ENCODE measurements at places on chromosomes 13 and 19. TPM values are rescaled to one million over a fixed set of nuclear protein-coding genes. Genes with fewer than 3 reads are reported as not detected.
A peak's percentile ranks its signal among the peaks of the same experiment; 100 is the strongest.

DNA sequence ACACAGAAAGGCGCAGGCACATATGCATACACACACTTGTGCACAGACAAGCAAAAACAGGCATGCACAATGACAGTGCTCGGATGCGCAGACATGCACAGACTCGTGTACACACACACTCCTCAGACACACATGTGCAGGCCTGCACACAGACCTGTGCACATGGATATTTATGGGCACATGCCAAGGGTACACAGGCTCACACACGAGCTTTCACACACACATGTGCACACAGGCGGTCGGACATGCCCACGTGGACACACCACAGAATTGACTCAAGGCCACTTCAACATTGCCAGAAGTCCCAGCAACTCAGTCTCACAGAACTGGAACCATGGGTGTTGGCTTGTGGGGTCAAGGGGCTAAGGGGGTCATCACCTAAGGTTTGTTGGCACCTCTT lies 206.8 kb downstream of the URI1 start:
- H3K36me3 ChIP-seq: no peaks in the 10 kb centered on the region
- no peak overlapping the region for H3K4me3 ChIP-seq
- no peak for DNase-seq
- no peak overlapping the region for H3K27ac ChIP-seq

- no peak overlapping the region for H3K27ac ChIP-seq
- H3K4me3 ChIP-seq: no peak overlapping the region
- peaks cover 14% of the 10 kb centered on the region for H3K4me1 ChIP-seq
- H3K27me3 ChIP-seq: peaks cover 35% of the 10 kb centered on the region
These were observed 3.5 kb upstream of the CYP2S1 start for GRCh38 chr19:41189425-41190065.

Gene ZNF835
- total RNA-seq: 2.2 TPM

- H3K27me3 ChIP-seq: no peaks in the 10 kb centered on the region
- no peak for DNase-seq
- no peak overlapping the region for H3K4me3 ChIP-seq
- H3K36me3 ChIP-seq: peaks cover 17% of the 10 kb centered on the region
- H3K4me1 ChIP-seq: peaks cover 8% of the 10 kb centered on the region
- H3K27ac ChIP-seq: no peak overlapping the region
These were observed 58.4 kb upstream of the C13orf46 start for GRCh38 chr13:114032126-114032799.

- H3K27me3 ChIP-seq: no peaks in the 10 kb centered on the region
- no peaks in the 10 kb centered on the region for H3K36me3 ChIP-seq
- no peak overlapping the region for H3K27ac ChIP-seq
- DNase-seq: no peak
- no peaks in the 10 kb centered on the region for H3K4me1 ChIP-seq
- no peak overlapping the region for H3K4me3 ChIP-seq
These were observed 388.7 kb upstream of the NBEA start for GRCh38 chr13:34553376-34553775.

- DNase-seq: no peak
- H3K4me3 ChIP-seq: no peak overlapping the region
- no peaks in the 10 kb centered on the region for H3K27me3 ChIP-seq
- no peaks in the 10 kb centered on the region for H3K36me3 ChIP-seq
- H3K4me1 ChIP-seq: no peaks in the 10 kb centered on the region
- no peak overlapping the region for H3K27ac ChIP-seq
These were observed 1177.9 kb downstream of the DIAPH3 start for GRCh38 chr13:58985845-58986244.

GRCh38 chr13:41802043-41802683 lies 158.7 kb downstream of the VWA8 start:
- H3K4me1 ChIP-seq: peaks cover 7% of the 10 kb centered on the region
- DNase-seq: no peak
- H3K4me3 ChIP-seq: no peak overlapping the region
- H3K27ac ChIP-seq: no peak overlapping the region
- peaks cover 47% of the 10 kb centered on the region for H3K36me3 ChIP-seq

GRCh38 chr13:48695776-48696175 lies 42.0 kb downstream of the CYSLTR2 start:
- H3K4me3 ChIP-seq: no peak overlapping the region
- H3K27me3 ChIP-seq: no peaks in the 10 kb centered on the region
- no peak for DNase-seq
- no peaks in the 10 kb centered on the region for H3K4me1 ChIP-seq
- no peak overlapping the region for H3K27ac ChIP-seq
- peaks cover 15% of the 10 kb centered on the region for H3K36me3 ChIP-seq

DNA sequence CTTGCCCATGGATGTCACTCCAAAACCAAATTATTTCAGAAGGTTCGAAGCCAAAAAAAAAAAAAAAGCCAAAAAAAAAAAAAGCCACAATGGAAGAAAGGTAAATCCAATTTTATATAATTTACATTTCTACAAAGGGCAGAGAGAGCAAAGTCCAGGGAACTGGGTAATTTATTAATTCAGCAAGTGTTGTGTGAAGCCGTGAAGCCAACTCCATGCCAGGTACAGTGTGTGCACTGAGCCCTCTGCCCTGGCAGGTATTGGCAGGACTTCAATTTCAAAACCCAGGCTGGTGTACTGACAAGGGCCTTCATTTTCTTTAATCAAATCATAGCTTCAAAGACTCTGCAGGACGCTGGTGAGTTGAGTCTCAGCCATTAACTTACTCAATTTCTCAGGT lies 5.5 kb upstream of the RFPL4A start:
- no peak overlapping the region for H3K27ac ChIP-seq
- no peak overlapping the region for H3K4me3 ChIP-seq
- no peaks in the 10 kb centered on the region for H3K36me3 ChIP-seq
- no peak for DNase-seq
- no peaks in the 10 kb centered on the region for H3K4me1 ChIP-seq
- H3K27me3 ChIP-seq: peaks cover 11% of the 10 kb centered on the region

- no peak overlapping the region for H3K27ac ChIP-seq
- DNase-seq: no peak
- no peak overlapping the region for H3K4me3 ChIP-seq
- H3K36me3 ChIP-seq: no peaks in the 10 kb centered on the region
- peaks cover 2% of the 10 kb centered on the region for H3K27me3 ChIP-seq
These were observed 437.7 kb downstream of the TSHZ3 start for GRCh38 chr19:30911491-30911890.

DNA sequence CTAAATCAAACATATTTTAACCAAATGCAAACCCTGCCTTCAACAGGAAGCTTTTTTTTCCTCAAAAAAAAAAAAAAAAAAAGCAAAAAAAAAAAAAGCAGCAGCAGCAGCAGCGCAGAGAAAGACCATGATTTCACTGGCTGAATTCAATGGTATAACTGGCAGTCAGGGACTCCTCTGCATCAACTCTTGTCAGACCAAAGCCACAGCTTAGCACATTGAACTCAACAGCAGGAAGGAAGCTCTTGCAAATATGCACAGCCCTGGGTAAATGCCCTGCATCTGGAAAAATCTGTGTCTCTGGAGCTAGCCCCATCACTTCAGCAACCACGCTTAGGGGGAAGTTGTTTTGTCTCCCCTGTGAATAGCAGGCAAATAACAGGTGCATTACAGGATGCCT lies 17.6 kb upstream of the DHRS12 start:
- H3K27me3 ChIP-seq: no peaks in the 10 kb centered on the region
- H3K4me1 ChIP-seq: peaks cover 88% of the 10 kb centered on the region
- no peaks in the 10 kb centered on the region for H3K36me3 ChIP-seq
- peak overlapping the region; percentile 46 for H3K4me3 ChIP-seq
- DNase-seq: peak; percentile 27

- DNase-seq: peak; percentile 73
- H3K36me3 ChIP-seq: peaks cover 44% of the 10 kb centered on the region
- peak overlapping the region; percentile 92 for H3K27ac ChIP-seq
- H3K4me1 ChIP-seq: peaks cover 24% of the 10 kb centered on the region
- no peaks in the 10 kb centered on the region for H3K27me3 ChIP-seq
These were observed 441 bp upstream of the ZNF559 start for GRCh38 chr19:9323557-9323918.

Data from activated CD4-positive, alpha-beta memory T cell treated with anti-CD3 and anti-CD28 coated beads for 36 hours (primary cell).